D721Med (cell line): ENCODE measurements at places on chromosomes 7 and 10.

DNA sequence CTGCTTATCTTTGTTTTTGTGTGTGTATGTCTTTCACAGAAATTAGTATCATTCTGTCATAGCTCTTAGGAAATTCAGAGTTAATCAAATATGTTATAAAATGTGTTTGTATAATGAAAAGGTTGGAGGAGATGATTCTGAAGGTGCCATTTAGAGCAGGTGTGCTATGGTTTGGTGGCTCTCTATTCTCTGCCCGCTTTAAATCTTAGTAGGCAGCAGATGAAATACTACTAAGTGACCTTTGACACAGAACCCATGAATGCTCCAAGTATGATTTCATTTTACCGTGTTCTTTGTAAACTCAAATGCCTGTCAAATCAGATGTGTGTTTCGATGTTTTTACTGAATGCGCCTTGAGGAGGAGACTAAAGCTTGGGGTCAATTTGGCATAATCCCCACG is 24.5 kb downstream of the ZEB1 start:
- DNase-seq: no peak

- no peak for DNase-seq
Measured at GRCh38 chr7:87565877-87566276, 34.8 kb downstream of the ABCB1 start.

- no peak for DNase-seq
Measured at GRCh38 chr10:128929131-128929530, 537.9 kb upstream of the MGMT start.

- no peak for DNase-seq
Measured at GRCh38 chr10:132111121-132111731, 45.5 kb downstream of the JAKMIP3 start.

DNA sequence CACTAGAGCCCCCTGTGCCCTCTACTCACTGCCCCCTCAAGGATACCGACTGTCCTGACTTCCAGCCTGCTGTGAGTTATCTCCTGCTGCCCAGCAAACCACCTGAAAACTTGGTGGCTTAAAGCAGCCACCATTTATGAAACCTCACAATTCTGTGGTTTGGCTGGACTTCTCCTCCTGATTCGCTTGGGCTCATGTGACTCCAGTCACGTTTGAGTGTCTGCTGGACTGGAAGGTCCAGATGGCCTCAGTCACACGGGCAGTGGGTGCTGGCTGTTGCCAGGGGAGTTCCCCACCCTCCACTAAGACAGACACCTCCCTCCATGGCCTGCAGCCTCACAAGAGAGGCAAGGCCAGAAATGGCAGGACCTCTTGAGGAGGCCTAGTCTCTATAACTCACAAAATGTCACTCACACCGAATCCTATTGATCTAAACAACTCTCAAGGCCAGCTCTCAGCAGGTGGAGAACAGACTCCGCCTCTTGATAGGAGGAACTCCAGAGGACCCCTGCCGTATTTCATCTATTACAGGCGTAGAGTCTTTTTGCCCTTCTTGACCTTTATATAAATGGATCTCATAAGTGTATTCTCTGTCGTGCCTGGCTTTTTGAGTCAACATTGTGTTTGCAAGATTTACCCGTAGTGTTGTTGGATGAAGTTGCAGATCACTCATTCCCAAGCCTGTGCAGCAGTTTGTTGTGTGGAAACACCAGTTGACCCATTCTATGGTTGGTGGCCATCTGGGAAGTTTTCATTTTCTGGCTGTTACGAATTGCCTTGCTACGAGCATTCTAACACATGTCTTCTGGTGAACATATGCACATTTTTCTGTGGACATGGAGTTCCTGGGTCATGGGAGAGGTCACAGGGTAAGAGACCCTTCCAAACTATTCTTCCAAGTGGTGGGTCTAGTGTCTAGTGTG is 48.3 kb downstream of the ZMIZ1 start:
- DNase-seq: no peak

GRCh38 chr10:71448146-71448545 is 51.4 kb downstream of the CDH23 start:
- no peak for DNase-seq

- no peak for DNase-seq
Measured at GRCh38 chr10:28822719-28823464, 145.6 kb downstream of the BAMBI start.

DNA sequence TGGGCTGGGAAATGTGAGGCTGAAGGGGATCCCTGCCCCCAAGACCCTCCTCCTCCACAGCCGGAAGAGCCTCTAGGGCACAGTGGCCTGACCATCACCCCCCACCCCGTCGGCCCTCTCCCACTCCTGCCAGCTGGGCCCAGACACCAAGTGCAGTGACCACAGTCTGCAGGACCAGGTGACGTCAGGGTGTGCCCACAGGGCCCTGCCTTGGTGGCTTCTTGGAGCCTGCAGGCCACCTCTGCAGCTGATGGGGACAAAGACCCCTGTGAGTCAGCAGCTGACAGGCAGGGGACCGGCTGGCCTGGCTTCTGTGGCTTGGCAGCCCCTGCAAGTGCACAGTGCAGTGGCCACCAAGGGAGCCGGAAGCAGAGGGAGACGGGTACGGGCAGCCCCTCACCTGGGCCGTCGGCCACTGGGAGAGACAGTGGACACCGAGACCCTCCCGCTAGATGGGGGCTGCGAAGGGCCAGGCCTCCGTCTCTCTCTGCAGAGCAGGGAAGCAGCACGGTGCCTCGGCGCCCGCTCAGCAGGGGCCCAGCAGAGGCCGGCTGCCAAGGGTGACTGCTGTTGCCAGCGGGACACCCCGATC is 274.6 kb downstream of the ELFN1 start:
- DNase-seq: no peak

DNA sequence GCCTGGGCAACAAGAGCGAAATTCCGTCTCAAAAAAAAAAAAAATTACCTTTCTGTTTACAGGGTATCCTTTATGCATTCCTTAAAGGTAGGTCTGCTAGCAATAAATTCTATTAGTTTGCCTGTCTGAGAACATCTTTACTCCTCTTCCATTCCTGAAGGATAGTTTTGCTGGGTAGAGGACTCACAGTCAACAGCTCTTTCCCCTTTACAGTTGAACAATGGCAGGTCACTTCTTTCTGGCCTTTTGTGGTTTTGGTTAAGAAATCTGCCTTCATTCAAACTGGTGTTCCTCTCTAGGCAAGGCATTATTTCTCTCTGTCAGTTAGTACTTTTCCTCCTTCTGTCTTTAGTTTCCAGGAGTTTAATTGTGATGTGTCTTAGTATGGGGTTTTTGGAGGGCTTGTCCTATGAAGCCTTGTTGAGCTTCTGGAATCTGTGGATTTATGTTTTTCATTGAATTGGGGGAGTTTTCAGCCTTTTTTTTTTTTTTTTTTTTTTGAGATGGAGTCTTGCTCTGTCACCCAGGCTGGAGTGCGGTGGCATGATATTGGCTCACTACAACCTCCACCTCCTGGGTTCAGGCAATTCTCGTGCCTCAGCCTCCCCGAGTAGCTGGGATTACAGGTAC is 4.8 kb upstream of the DNAAF5 start:
- no peak for DNase-seq

DNA sequence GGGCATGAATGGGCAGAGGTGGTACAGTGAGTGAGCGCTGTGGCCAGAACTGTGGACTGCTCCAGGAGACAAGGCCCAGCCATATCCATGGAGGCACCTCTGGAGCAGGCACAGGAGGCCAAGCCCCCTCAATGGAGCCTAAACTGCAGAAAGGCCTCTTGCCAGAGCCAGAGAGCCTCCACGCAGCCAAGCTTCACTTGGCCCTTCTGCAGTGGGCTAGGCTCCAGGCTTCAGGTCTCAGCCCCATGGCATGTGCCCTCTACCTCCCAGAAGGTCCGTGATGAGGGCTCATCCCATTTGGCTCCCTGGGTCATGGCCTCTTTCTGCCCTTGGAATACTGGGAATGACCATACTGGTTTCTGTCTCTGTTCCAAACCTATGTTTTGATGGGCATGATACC is 8.9 kb downstream of the PDE1C start:
- DNase-seq: no peak

DNA sequence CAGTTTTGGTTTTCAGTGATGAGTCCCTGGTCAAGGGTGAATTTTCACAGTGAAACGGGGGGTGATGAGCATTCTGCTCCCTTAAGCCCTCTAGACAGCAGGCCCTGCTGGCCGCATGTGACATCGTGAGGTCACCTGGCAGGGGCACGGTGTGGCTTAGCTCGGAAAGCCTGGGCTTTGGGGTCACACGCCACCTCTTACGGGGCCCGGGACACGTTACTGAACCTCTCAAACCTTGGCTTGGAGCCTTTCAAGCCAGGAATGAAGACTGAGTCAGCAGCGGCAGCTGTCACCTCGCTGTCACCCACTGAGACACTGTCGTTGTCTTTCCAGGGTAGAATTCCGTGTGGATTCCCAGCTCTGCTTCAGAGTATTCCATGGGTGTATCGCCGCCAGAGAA is 4.1 kb downstream of the GET4 start:
- DNase-seq: no peak

- no peak for DNase-seq
Measured at GRCh38 chr7:44811093-44811492, 14.6 kb downstream of the PPIA start.

DNA sequence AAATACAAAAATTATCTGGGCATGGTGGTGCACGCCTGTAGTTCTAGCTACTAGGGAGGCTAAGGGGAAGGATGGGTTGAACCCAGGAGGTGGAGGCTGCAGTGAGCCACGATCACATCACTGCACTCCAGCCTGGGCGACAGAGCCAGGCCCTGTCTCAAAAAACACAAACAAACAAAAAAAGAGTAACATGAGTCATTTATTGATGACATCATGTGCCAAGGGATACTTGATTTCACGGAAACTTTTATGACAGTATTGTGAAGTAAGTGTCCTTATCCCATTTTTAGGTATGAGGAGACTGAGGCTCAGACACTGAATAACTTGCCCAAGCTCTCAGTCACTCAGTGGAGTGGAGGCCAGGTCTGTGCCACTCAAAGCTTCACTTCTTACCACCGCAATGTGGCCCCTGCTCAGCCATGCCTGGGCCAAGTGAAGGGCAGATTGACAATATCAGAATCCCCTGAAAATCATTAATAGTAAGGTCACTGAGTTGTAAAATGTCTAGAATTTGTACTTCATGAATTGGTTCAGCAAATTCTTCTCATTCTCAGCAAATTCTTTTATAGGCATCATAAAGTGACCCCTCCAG is 36.5 kb downstream of the EMX2 start:
- DNase-seq: no peak

DNA sequence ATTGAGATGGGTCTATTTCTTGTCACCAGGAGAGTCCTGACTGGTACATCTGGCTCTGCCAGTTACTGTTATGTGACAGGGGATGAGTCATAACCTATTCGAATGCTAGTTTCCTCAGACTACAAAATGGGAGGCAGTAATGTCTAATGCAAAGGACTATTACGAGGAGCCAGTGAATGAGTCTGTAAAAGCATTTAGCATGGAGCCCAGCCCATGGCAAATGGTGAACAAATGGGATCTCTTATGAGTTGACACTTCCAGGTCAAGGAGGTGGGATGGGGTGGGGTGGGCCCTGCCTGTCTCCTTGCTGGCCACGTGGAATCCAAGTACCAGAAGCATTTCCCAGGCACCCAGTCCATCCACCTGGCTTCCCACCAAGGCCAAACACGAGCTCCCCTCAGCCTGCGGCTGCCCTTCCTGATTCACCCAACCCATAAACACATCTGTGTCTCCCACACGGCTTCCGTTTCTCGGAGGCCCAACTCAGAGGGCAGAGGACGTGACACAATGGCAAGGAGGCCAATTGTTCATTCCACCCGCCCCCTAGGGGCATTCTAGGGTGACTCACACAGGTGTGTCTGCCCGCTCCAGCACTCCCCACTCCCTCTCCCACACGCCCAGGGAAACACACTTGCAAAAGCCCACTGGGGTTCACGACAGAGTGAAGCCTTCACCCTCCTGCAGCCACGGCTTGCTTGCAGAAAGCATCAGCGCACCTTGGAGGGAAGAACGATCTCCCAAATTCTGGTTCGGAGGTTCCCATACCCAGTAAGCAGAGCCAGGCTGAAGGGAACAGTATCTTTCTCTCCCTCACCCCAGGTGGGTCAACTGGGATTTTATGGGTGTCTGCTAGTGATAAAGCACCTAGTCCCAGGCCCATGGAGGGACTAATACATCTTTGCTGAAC is 109.8 kb downstream of the SH3PXD2A start:
- no peak for DNase-seq

DNA sequence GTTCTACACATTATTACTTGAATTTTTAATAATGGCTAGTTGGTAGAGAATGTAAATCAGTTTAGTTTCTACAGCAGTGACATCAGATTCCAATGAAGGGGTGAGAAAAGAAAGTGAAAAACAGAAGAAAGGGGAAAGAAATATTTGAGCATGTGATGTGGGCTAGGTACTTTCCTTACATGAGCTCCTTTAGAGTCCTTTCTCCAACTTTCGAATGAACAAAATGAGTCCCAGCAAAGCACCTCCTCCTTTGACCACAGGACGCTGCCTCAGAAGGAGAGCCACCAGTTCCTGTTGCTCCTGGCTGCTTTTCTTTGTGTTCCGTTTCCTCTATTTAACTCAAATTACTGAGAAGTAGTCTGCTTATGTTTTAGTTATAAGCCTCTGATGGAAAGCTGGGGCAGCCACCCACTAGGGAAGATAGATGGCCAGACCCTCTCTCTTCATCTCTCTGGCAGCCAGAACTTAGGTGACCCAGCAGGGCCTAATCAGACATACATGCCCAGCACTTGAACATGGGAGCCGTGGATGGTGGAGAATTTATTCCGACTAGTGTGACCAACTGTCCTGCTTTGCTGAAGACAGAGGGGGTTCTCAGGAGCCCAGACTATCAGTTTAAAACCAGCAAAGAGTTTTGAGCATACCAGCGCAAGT is 82.4 kb upstream of the NME8 start:
- no peak for DNase-seq

GRCh38 chr10:58217612-58218011 is 50.1 kb downstream of the IPMK start:
- DNase-seq: no peak

DNA sequence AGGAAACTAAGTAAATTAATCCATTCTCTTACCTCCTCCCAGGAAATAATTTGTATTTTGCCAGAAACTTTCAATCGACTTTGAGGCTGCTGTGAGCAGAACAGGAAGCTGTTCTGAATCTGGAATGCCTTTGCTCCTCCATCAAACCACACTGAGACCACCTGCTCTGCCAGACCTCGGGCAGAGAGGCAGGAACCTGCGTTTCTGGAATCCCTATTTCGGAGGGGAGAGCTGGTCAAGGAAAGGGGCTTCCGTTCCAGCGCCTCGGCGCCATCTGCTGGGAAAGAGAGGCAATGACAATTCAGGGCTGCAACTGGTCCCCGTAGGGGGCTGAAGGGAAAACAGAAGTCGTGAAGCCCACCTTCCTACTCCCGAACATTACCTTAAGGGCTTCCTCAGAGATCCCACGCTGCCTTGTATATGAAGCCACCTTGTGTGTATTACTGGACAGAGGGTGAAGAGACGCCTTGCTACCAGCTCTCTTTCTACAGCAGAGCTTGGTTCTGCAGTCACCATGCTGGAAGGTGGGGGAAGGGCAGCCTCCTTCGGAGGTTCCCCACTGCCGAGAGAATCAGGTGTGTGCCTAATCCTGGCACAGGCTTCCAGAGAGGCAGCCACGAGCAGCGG is 31.2 kb downstream of the ZNF467 start:
- DNase-seq: peak; percentile 87
